Suppressor macrophage (primary cell): ENCODE measurements at places on chromosomes 3 and 15.

DNA sequence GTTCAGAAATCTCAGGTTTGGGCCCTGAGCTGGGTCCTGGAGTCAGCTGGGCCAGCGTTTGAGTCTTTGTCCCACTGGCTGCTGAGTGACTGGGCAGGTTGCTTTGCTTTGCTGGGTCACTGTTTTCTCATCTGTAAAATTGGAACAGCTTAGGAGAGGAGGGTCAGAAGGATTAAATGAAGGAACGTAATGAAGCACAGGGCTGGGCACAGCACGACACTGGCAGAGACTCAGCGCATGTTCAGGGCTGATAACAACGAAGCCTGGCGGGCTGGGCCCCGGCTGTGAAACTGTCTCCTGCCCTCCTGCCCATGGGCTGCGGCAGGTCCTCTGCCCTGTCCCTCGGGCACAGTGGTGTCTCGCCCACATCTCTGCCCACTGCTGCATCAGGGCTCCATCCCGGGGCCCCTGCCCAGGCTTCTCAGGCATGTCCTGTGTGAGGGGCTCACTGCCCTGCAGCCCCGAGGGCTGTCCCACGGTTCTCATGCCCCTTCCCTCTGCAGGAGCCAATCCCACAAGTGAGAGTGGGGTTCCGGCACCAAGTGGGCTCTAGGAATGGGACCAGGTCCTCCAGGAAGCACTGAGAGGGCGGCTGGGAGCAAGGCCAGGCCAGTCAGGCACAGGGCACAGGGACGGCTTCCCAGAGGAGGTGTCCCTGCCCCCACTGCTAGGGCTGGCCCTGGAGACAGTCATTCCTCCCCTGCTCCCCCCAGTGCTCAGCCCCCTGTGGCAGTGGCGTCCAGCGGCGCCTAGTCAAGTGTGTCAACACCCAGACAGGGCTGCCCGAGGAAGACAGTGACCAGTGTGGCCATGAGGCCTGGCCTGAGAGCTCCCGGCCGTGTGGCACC, 88.0 kb downstream of the TBC1D2B start:
- DNase-seq = no peak

GRCh38 chr15:74961616-74962015, 5.0 kb upstream of the RPP25 start:
- DNase-seq = no peak

GRCh38 chr3:112984485-112984884, 6.3 kb upstream of the GTPBP8 start:
- DNase-seq = peak; percentile 22

GRCh38 chr3:71512000-71512399, 71.5 kb downstream of the FOXP1 start:
- DNase-seq = no peak

GRCh38 chr3:176430244-176431037, 766.8 kb downstream of the TBL1XR1 start:
- peak; percentile 6 for DNase-seq

- DNase-seq = no peak
Measured at GRCh38 chr15:64023220-64023619, 23.1 kb downstream of the DAPK2 start.

GRCh38 chr15:88623061-88623460, 1.9 kb downstream of the AEN start:
- DNase-seq = peak; percentile 52

- no peak for DNase-seq
Measured at GRCh38 chr3:163328680-163329079, 1749.6 kb downstream of the SI start.

- DNase-seq = no peak
Measured at GRCh38 chr15:37111427-37111717, 11.0 kb upstream of the MEIS2 start.

DNA sequence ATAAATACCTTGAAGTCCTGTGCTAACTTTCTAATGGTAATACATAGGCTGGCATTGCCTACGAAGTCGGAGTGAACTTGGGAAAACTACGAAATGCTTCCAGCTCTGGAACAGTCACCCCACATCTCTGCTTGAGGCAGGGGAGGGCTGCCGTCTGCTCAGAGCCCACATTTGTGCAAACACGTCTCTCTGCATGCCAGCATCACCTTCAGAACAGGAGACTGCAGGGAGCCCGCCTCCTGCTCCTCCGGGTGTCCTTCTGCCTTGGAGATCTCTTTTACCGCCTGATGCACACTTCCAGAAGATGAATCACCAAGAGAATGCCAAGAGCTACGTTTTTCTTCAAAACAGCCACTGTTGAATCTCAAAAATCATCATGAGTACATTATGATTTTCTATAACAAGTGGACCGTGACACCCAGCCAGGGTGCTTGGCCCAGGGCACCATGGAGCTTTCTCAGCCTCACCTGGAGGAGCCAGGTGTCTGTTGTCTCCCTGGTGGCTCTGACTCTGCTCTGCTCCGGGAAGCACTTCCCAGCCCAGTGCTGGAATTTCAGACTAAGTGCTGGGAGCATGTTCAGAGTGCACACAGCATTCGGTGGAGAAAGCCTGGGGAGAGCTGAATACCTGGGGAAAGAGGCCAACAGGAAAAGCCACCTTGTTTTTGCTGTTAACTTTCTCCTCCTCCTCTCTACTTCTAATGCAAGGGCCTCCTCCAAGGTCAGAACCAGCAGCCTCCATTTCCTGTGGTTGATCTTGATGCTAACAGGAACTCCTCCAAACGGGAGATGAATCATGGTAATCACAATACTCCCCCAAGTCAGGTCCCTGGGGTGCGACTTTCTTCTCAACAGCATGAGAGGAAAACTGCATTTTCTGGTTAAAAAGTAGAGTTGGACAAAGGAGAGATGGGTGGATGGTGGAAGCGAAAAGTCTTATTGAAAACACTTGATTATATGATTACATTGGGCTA, 467.7 kb downstream of the GABRG3 start:
- no peak for DNase-seq

GRCh38 chr15:66703540-66703941, 1.5 kb downstream of the SMAD6 start:
- peak; percentile 86 for DNase-seq
